ENCODE measurements at places on chromosomes 2 and 18.
A peak's percentile ranks its signal among the peaks of the same experiment; 100 is the strongest.

DNA sequence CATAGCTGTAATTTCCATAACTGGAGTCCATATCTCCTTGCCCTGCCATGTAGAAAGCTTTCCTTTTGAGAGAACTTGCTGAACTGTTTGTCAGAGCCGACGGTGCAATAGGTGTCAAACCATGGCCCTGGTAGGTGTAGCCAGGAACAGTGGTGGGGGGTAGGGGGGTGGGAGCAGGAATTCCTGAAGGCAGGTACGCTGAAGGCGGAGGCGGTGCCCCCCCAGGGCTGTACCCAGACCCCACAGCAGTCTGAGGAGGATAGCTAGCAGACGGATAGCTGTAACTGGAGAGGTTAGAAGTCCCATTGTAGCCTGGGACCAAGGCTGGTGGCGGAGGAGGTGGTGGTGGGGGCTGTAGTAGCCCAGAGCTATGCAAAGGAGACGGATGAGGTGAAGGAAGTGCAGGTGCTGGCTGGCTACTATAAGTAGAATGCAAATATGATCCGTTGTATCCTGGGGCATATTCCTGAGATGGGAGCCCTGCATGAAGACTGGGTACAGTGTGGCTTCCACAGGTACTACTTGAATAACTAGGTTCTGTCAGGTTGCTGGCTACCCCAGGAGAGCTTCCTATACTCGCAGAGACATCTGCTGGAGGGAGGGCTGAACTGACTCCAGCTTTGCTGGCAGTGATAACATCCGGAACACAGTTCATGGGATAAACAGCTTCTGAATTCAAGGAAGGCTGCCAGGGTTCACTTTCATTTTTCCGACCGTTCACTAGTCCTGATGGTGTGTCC, 124.8 kb downstream of the FIGN start:
- DNase-seq = no peak

- no peak for DNase-seq
Observed at GRCh38 chr2:208294482-208295024, 28.5 kb downstream of the PIKFYVE start.

- DNase-seq = no peak
Observed at GRCh38 chr18:50190236-50190635, 4.7 kb downstream of the MYO5B start.

- no peak for DNase-seq
Observed at GRCh38 chr18:47749600-47749973, 180.9 kb downstream of the SMAD2 start.

DNA sequence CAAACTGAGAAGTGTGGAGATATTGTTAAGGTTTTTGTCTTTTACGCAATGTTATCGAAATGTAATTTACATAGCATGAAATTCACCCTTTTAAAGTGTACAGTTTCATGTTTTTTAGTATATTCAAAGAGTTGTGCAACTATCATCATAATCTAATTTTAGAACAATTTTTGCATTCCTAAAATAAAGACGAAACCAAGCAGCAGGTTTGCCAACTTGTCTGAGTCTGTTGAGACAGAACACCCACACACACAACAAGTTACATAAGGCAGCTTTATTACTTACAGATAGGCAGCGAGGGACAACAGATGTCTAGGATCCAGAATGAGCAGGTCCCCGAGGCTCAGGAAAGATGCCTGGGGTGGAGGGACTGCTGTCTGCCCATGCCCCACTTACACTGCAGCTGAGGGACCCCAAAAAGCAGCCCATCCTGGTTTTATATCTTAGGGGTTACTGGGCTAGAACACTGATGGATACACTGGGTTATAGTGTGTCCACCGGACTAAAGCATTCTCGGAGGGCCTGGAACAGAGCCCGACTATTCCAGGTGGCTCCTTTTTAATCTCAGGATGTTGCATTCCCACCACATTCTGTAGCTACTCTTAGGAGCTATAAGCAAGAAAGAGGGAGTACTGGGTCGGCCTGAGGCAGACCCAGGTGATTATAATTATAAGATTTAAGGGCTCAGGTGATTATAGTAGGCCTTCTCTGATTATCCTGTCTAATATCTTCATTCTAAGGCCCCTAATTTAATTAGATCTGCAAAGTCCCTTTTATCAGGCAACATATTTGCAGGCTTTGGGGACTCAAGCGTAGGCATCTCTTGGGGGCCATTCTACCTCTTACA, 150.2 kb upstream of the DOK6 start:
- peak; percentile 61 for DNase-seq

DNA sequence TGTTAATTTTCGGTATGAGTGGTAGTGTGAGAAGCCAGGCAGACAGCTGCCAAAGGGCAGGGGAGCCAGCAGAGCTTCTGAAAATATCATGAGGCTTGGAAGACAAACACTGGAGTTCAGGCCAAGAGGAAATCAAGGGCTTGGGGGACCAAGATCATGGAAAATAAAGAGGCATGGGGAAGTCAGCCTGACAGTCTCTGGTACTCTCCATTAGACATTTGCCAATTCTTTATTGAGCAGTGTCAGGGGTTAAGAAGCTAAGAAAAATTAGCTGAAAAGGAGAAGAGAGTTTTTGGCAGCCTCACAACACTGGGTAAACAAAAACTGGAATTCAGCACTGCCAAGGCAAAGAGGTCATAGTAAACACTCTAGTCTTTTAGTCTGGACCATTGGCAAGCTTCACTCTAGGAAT, 612.7 kb downstream of the EPHA4 start:
- DNase-seq = no peak

- DNase-seq = no peak
Observed at GRCh38 chr2:71608441-71608840, 155.1 kb downstream of the DYSF start.

- peak; percentile 61 for DNase-seq
Observed at GRCh38 chr2:25215948-25216679, 47.7 kb upstream of the POMC start.

- no peak for DNase-seq
Observed at GRCh38 chr18:37588289-37588688, 22.7 kb upstream of the CELF4 start.
